Large intestine (tissue), 12 donors: ENCODE measurements at places on chromosomes 6 and 20.

GRCh38 chr6:81204731-81205130, 547.8 kb downstream of the TENT5A start:
- no peak for DNase-seq

DNA sequence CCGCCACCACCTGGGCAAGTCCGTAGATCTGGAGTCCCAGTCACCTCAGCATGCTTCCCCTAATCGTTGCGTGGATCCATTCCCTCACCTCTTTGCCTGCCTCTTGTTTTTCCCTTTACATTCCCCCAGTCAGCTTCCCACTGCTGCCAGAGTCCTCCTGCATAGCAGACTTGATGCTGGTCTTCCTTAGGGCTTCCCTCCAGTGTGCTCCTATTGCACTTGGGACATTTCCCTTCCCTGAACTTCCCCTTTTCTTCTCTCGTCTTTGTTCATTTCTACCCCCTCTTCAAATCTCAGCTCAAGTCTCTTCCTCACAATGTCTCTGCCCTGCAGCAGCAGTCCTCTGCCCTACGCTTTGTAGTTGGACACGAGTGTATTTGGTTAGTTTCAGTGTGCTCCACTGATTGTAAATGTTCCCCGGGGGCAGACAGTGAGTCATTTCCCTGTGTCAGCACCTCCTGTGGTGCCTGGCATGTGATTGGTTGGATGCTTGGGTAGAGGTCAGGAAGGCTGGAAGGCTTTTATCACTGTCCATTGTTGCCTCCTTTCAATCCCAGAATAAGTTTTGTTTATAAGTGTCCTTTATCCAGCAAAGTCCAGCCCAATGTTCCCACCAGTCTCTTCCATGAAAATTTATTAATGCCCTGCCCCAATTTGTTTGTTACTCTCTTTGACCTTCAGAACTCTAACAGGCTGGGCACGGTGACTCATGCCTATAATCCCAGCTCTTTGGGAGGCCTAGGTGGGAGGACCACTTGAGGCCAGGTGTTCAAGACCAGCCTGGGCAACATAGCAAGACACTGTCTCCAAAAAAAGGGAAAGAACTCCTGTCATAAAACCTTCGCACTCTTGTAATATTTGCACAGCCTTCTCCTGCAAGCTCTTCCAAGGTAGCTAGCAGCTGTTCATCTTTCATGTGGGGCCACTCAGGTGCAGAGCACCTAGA, 38.3 kb downstream of the FAM120B start:
- no peak for DNase-seq

GRCh38 chr6:119296036-119297035, 53.2 kb downstream of the MAN1A1 start:
- peak; percentile 78 for DNase-seq

DNA sequence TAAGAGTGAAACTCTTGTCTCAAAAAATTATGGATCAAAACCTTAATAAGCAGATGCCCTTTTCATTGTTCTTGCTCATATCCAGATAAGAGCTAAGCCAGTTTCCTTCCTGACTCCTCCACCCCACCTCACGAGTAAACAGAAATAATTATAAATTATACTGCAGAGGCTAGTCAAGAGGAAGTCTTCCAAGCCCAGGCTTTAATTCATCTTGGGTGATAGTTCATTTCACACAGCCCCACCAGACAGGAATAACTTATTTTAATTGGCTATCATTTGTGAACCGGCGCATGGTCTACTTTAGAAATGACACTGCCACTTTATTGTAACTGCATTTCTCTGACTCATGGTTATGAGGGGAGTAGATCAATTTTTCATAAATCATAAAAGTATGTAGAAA, 102.0 kb downstream of the BTBD3 start:
- DNase-seq: no peak

DNA sequence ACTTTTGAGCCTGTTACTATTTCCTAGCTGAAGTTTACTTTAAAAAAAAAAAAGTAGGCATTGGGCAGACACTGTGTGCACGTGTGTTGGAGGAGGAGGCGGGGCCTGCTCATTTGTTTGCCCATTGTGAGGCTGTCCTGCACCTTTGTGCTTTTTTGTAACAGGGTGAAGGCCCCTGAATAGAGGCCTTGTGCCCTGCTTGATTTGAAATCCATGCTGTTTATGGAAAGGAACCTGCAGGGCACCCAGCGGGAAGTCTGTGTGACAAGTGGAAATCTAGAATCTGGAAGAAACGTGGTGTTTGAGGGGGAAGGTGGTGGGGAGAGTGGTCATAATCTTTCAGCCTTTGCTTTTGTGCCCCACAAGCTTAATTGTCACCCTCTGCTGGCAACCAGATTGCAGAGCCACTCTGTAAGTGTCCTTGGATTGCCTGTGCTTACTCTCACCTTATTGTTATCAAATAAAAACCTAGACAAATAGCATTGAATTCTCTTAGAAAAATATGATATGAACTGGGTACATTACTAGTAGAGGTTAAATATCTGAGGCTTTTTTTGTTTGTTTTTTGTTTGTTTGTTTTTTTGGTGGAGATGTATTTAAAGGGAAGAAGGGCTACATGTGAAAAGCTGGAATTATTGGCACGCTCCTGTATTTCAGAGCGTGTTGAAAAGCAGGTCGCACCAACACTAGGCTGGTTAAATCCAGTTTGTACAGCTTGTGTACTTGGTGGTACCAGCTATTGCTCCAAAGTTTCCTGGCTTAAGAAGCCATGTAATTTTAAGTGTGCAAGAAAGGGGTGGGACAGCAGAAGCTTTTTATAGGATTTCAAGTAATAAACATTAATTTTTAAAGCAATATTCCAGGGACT, 156.3 kb downstream of the ARID1B start:
- DNase-seq: peak; percentile 18

- no peak for DNase-seq
These were observed 58.6 kb downstream of the NUDT3 start for GRCh38 chr6:34333858-34334257.

- DNase-seq: peak; percentile 46
These were observed 78.1 kb upstream of the FAM83B start for GRCh38 chr6:54768494-54768893.

- no peak for DNase-seq
These were observed 23.6 kb downstream of the GMDS start for GRCh38 chr6:2221726-2222274.

DNA sequence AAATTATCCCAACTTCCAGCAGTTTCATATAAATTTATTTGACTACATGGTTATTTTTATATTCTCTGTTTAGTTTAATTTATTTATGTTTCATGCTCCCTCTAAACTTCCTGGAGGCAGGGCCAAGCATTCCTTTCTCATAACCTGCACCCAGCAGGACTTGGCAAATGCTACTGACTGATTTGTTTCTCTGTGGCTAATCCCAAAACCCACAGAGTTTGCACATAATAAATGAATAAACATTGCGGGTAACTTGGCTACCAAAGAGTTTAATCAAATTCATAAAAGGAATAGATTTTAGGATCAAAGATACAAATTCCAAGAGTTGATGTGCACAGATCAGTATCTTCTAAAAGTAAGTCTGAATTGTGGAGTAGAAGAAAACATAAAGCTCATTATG, 239.5 kb downstream of the SLC35F1 start:
- DNase-seq: no peak

- DNase-seq: no peak
These were observed 29.0 kb upstream of the L3MBTL3 start for GRCh38 chr6:129989396-129989795.
